Prostate gland (tissue), 2 donors: ENCODE measurements at places on chromosomes 12 and 14.

- H3K27ac ChIP-seq = no peak overlapping the region
- no peaks in the 10 kb centered on the region for H3K27me3 ChIP-seq
- H3K4me1 ChIP-seq = no peaks in the 10 kb centered on the region
- H3K4me3 ChIP-seq = no peak overlapping the region
- no peaks in the 10 kb centered on the region for H3K36me3 ChIP-seq
Measured at GRCh38 chr12:690466-690865, 27.2 kb upstream of the NINJ2 start.

DNA sequence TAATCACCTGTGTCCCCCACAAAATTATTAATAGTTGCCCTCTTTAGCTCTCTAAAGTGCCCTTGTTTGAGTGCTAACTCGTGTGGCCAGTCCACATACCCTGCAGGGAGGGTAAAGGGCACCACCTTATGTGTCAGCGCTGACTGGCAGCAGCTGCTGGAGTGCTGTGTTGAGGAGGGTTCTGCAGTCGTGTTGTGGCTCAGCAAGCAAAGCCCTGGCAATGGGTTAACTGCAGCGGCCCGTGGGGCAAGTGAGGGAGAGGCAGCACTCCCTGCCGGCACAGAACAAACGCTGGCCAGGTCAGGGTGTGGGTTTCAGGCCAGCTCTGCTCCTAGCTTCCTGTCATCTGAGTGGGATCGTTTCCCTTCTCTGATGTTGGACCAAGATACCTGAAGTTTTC lies 369.8 kb downstream of the CACNA1C start:
- no peak overlapping the region for H3K27ac ChIP-seq
- no peaks in the 10 kb centered on the region for H3K36me3 ChIP-seq
- no peaks in the 10 kb centered on the region for H3K4me1 ChIP-seq
- no peak for DNase-seq

- H3K27ac ChIP-seq = peak overlapping the region; percentile 22
- DNase-seq = no peak
- no peak overlapping the region for H3K4me3 ChIP-seq
- no peaks in the 10 kb centered on the region for H3K27me3 ChIP-seq
Measured at GRCh38 chr14:105529569-105530284, 3.3 kb downstream of the TMEM121 start.

DNA sequence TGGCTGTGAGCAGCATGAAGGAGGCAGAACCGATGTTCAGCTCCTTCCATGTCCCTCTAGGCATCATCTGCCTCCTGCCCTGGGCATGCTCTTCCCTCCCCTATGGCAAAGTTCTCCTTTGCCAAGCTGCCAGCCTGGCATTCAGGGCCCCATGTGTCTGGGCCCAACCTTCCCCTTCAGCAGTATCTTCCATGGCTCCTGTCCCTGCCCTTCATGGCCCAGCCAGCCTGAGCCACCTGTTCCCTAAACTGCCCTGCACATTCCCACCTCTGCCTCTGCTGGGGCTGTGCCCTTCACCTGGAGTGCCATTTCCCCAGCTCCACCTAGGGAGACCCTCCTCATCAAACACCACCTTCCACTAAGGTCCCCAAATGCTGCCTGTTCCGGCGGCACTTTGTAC lies 74.0 kb upstream of the TCL1A start:
- no peak for DNase-seq
- H3K36me3 ChIP-seq = no peaks in the 10 kb centered on the region
- no peak overlapping the region for H3K27ac ChIP-seq
- H3K4me3 ChIP-seq = no peak overlapping the region
- peaks cover 3% of the 10 kb centered on the region for H3K27me3 ChIP-seq

- H3K27me3 ChIP-seq = no peaks in the 10 kb centered on the region
- no peaks in the 10 kb centered on the region for H3K4me1 ChIP-seq
- no peaks in the 10 kb centered on the region for H3K36me3 ChIP-seq
- H3K4me3 ChIP-seq = no peak overlapping the region
- no peak for DNase-seq
- H3K27ac ChIP-seq = no peak overlapping the region
Measured at GRCh38 chr12:91205811-91206210, 23.2 kb upstream of the DCN start.

DNA sequence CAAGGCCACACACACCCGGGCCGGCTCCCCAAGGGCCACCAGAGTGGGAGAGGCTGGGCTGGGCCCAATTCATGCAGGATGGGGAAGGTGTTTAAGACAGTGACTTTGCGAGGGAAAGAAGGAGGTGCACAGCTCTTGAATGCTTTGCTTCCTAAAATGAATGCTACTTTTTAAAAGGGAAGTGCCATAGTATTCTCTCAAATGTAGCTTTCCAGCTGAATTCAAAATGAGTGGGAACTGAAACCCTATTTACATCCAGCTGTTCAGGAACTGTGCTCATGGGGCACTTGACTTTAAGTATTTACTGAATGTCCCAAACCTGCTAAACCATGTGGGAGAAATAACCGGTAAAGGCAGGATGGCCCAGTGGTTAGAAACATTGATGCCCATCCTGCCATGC lies 7.6 kb downstream of the ITPK1 start:
- H3K4me1 ChIP-seq = no peaks in the 10 kb centered on the region
- no peaks in the 10 kb centered on the region for H3K36me3 ChIP-seq
- H3K4me3 ChIP-seq = no peak overlapping the region
- no peaks in the 10 kb centered on the region for H3K27me3 ChIP-seq
- DNase-seq = no peak

- H3K27ac ChIP-seq = no peak overlapping the region
- no peaks in the 10 kb centered on the region for H3K4me1 ChIP-seq
- H3K36me3 ChIP-seq = no peaks in the 10 kb centered on the region
- no peak overlapping the region for H3K4me3 ChIP-seq
Measured at GRCh38 chr12:43480591-43480990, 71.4 kb downstream of the ADAMTS20 start.
